ENCODE measurements at places on chromosomes 6 and 20.

- no peak for DNase-seq
Measured at GRCh38 chr6:44478158-44478557, 90.7 kb downstream of the CDC5L start.

GRCh38 chr20:41245086-41245707 is 72.3 kb downstream of the ZHX3 start:
- DNase-seq, result no peak

DNA sequence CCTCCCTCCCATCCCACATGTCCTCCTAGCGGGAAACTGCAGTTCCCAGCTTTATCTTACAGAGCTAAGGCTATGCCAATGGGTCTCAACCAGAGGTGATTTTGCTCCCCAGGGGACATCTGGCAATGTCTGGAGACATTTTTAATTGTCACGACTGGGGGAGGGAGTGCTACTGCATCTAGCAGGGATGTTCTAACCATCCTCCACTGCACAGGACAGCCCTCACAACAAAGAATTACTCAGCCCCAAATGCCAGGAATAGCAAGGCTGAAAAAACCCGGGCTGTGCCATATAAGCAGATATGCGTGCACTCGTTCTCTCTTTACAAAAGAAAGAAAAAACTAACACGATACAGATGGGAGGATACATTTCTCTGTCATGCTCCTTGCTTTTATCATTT is 8.5 kb downstream of the MRPS18A start:
- DNase-seq, result no peak

GRCh38 chr6:33417128-33417902 is 592 bp downstream of the CUTA start:
- DNase-seq, result no peak

DNA sequence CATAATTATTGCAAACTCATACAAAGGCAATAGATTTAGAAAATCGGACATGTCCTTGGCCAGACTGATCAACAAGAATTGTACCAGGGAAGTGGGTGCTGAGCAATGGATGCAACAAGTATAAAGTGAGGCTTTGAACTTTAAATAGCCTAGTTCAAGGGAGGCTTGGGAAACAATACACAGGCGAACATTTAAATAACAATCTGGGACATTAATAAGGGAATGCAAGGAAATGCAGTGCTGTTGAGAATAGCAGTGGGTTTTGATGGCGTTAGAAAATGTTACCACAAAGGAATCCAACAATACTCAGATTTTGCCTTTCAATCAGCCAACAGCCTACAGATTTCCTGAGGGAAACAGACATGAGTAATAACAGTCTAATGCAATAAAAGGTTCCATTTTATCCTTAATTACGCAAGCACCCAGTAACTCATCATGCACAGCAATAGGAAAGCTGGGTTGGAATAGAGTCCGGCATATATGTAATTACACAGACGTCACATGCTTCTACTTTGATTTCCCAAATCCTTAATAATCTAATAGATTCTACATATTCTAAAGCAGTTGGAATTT is 134.6 kb downstream of the PHACTR1 start:
- DNase-seq, result no peak

- DNase-seq, result no peak
Measured at GRCh38 chr6:1574890-1575209, 34.9 kb upstream of the FOXC1 start.
